ENCODE measurements at places on chromosomes 5 and 9. TPM values are rescaled to one million over a fixed set of nuclear protein-coding genes. Genes with fewer than 3 reads are reported as not detected.

DNA sequence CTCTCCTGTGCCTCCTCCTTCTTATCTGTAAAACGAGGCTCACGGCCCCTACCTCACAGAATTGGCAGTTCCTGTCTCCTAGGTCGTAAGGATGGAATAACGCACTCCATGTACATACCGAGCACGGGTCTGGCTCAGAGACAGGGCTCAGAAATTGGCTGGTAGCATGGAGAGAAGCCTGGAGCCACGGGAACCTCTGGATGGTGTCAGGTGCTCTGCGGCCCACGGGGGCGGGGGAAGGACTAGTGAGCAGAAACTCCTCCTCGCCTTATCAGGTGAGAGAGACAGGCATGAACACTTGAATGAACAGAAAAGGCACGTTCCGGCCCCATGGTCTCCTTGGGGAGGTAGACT, 15.4 kb upstream of the C5orf47 start:
- no peak for DNase-seq

The SMARCA2 gene
- total RNA-seq: 43.7 TPM

DNA sequence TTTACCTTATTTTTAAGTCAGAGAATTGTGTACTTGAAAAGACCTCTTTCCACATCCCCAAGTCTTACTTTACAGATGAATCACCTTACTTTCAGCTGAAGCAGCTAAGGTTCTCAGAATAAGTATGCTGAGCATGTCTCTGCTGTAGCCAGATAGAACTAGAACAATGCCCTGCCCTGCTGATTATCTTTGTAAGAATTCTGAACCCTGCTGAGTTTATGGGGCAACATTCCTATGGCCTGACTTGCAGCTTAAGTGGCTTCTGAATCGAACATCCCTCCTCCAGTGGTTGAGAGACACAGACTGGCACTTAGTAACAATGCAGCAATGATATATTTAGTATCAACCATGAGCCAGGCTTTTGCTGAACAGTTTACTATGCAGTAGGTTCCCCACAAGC, 592.0 kb upstream of the WWC1 start:
- DNase-seq: peak; percentile 9

DNA sequence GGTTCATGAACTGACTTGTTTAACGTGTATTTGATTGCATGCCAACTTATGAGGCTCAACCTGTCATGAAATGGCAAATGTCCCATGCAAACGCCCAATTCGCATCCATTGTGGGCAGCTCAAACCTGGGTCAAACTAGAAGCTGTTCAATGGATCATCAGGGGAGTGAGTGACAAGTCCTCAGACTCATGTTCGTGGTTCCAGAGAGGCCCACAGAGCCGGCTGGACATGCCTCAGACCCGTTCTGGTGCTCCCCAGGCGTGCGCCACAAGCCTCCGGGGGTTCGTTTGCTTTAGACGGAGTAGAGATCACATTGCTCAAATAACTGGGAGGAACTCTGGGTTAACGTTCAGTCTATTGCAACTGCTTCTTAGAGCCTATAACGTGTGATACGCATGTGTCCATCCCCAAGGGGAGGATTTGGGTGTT, 15.0 kb downstream of the GFI1B start:
- no peak for DNase-seq

The GCNT4 gene
- 0.54 TPM for total RNA-seq

The PDE6A gene
- total RNA-seq: not detected

The C9 gene
- total RNA-seq: not detected

GRCh38 chr5:102762562-102763227, 7.6 kb downstream of the PAM start:
- DNase-seq: no peak

The IFNK gene
- total RNA-seq: not detected

The AK8 gene
- 2.0 TPM for total RNA-seq

DNA sequence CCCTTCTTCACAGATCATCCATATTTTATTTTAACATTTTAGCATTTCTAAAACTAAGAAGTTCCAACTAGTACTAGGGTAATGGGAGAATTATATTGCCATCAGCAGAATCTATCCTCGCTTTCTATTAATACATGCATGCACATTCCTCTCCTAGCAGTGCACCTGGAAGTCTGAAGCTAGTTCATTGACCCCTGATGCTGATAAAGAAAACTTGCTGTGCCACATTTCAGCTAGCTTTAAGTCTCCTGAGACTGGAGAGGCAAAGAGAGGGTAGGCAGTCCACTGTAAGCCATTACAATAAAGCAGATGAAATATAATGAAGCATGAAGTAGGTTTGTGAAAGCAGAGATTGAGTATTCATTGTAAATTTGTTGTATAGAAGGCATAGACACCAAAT, 15.8 kb downstream of the MINAR2 start:
- no peak for DNase-seq

GRCh38 chr5:177430140-177430951, 3.9 kb downstream of the GRK6 start:
- no peak for DNase-seq

The HRH2 gene
- 0.41 TPM for total RNA-seq

The ENTREP1 gene
- 11.8 TPM for total RNA-seq

DNA sequence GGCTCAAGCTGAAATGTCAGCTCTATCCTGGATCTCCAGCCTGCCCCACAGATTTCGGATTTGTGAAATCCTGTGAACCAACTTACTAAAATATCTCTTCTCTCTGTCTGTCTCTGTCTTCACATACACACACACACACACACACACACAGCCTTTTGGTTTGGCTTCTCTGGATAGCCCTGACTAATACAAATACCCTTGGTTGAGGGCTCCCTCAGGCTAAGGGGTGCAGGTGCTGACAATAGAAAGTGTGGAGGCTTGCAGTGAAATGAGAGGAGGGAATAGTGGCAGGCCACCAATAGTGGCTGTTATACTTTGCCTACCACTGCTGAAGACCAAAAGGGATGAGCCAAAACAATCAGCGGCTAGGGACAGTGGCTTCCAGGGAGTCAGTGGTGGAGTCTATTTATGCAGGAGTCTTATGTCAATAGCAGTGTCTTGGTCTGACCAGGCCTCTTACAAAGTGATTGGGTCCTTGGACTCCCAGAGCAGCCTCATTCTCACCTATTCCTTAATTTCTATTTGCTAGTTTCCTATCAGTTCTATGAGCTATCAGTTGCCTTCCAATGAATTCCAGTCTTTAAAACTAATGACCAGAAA, 93.2 kb upstream of the GAS1 start:
- DNase-seq: no peak

- no peak for DNase-seq
Observed at GRCh38 chr5:55003432-55004065, 18.2 kb upstream of the ESM1 start.

The SPINK6 gene
- not detected for total RNA-seq

GRCh38 chr9:134655586-134656333, 14.2 kb downstream of the COL5A1 start:
- DNase-seq: no peak

GRCh38 chr5:150931368-150931965, 26.7 kb upstream of the ZNF300 start:
- DNase-seq: no peak

DNA sequence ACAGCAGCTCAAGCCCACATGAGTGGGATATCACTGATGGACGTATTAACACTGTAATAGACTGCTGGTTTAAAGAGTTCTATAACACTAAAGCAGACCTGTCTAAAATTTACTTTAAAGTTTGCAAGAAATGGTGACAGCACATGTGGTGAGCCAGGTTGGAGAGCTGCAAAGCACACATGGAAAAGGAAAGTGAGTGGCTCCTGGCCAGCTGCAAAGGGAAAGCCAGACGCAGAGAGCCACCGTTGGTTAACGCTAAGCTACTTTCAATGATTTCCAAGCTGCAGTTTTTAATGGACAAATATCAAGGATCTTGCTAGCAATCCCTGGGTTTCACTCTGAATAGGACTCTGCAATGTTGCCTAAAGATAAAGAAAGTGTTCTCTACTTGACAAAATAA, 89.9 kb downstream of the CTNND2 start:
- DNase-seq: no peak

- DNase-seq: no peak
Observed at GRCh38 chr9:123611226-123611625, 255.2 kb downstream of the CRB2 start.

- DNase-seq: no peak
Observed at GRCh38 chr9:98134702-98135557, 15.9 kb upstream of the TRIM14 start.

DNA sequence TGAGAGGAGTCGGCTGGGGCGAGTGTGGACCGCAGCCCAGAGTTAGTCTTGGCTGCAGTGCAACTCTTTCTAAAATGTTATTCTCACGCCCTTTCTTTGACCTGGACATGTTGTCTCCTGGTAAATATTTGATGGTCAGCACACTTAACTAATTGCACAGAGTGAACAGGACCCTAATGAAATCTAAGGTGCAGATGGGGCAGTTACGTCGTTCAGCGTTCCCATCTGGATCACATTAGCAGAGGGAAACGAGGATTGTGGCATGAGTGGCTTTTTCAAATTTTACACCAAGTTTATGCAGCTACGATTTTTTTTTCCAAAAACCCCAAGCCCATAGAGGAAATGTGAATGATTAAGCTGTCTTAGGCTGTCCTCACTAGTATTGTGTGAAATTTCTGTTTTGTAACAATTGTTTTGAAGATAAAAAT, 483 bp downstream of the C9orf85 start:
- DNase-seq: no peak

The SPINK5 gene
- 4.3 TPM for total RNA-seq

DNA sequence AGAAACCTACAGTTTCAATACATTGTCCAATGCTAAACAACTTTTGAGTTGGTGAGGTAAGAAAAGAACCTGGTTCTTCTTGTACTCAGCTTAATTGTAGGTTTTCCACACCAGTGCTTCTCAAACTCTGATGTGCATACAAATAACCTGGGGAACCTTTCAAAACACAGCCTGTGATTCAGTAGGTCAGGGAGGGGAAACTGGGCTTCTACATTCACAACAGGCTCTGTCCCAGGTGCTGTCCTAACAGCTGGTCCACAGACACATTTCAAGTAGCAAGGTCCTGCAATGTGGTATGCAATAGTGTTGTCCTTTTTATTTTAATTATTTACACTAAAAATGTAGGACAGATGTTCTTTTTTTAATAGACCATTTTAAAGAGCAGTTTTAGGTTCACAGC, 47.4 kb upstream of the SNCAIP start:
- DNase-seq: no peak

GRCh38 chr5:62167561-62168057, 138.4 kb upstream of the KIF2A start:
- DNase-seq: no peak

DNA sequence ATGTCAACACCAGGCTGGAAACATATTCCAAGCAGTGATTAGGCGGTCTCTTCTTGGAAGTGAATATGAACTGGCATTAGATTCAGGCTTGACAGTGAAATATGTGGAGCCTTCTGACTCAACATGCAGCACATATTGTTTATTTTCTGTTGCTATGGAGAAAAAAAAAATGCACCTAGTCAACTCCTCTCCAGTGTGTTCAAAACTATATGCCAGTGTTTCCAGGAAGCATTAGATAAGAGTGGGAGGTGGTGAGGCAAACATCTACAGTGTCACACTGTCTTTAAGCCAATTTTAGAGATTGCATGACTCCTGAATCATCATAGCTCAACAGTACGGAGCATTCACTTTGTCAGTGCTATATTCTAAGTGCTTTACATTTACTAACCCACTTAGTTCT, 117.9 kb downstream of the HCN1 start:
- DNase-seq: no peak

- DNase-seq: no peak
Observed at GRCh38 chr9:38226491-38226951, 157.5 kb upstream of the SHB start.

DNA sequence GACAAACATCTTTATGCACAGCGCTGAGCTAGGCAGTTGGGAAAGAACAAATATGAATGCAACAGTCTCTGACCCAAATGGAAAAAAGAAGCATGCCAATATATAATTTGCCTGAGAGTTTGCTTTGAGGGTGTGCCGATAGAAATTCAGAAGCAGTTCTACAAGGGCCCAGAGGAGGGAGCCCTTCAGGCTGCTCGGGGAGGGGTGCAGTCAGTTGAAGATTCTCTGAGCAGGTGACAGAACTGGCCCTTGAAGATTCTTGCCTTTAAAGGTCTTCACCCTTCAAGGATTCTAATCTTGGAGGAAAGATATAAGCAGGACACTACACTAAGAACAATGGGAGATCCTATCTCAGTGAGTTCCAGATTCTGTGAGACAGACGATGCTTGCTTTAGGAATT, 3.7 kb upstream of the PAPPA start:
- DNase-seq: peak; percentile 60

GRCh38 chr5:95081500-95081960, 203.4 kb downstream of the MCTP1 start:
- DNase-seq: no peak

GRCh38 chr9:21624675-21625644, 142.8 kb upstream of the IFNE start:
- DNase-seq: no peak

GRCh38 chr9:133075925-133076630, 14.3 kb downstream of the CEL start:
- no peak for DNase-seq

The NPM1 gene
- total RNA-seq: 1,016 TPM

GRCh38 chr5:83077662-83078261, 415 bp downstream of the XRCC4 start:
- peak; percentile 23 for DNase-seq

DNA sequence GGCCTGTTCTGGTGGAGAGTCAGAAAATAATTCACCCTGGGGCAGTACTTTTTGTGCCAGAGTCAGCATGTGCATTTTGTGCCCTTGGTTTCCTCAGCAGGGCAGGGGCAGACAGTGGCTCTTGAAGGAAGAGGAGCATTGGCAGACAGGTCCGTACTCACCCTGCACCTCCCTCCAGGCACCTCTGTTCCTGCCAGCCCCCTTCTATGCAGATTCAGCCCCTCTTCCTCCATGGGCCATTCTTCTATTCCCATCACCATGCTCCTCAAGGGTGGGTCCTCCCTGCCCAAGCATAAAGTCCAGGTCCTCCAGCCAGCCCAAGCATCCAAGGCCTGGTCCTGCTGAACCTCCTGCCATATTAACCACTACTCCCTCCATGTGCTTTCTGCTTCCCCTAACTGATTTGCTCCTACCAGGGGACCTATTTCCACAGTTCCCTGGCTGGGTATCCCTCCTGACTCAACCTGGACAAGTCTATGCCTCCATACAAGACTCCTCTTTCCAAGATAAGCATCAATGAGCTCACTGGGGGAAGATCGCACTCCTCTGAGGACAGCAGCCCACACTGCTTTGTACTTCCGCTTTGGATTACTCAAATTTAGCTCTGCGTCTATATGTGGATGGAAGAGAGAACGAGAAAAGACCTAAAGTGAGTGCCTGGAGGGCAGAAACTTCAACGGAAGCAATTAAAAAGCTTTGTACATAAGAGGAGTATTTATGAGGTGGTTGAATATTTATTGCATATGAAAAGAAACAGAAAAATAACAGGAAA, 9.3 kb upstream of the ACSL6 start:
- no peak for DNase-seq

The DAPK1 gene
- total RNA-seq: 36.8 TPM

DNA sequence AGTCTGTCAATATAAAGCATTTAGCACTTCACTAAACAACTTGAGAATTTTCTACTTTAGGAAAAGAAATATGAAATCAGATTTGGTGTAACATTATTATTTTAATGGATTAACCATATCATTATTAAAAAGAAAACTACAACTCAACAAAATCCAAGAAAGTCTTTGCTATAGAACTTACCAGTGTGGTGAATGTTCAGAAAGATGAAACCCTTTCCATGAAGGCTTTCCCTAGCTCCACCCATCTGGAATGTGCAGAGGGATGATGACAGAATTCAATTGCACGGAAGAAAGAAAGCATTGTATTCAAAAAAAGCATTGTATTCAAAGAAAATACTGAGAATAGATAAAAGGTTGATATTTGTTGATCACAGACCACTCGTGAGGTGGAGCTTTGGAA, 328.6 kb upstream of the NUDT12 start:
- no peak for DNase-seq

GRCh38 chr5:109656829-109657228, 32.9 kb upstream of the MAN2A1 start:
- peak; percentile 10 for DNase-seq

Measured in endothelial cell (in vitro differentiated cells).